ENCODE measurements at places on chromosomes 1 and 21.

DNA sequence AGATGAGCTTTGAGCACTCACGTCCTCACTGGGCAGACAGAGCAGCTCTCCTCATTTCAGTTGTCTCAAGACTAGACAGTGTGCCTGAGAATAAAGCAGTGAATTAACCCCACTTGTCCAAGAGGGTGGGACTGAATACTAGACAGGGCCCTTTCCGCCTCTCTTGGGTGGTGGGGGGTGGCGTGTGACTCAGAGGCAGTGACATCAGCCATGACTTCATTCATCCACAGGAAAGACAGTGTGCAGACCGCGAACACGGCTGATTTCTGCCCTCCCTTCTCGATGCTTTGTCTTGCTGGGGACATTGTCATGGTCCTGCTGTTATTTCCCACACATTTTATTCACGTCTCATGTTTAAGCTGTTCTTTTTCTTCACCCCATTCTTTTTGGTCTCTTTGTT, 64.9 kb downstream of the FGGY start:
- DNase-seq, result no peak

DNA sequence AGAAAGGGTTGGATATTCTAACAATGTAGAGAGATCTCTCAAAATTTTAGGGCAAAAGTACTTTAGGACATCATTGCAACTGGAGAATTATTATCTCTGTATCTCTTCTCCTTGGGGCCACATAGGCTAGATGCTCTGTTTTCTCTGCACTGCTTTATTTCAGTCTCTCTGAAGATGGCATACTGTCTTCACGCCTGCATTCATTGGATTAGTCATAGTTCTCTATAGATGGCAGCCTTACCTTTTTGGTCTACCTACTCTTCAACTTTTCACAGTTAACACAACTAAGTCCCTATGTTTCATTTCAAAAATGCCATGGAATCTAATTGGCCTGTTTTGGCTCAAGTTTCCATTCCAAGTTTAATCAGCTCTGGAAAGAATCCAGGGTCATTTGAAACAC, 1623.3 kb upstream of the B3GALT2 start:
- no peak for DNase-seq

- DNase-seq, result no peak
Observed at GRCh38 chr1:48469616-48470480, 2.2 kb downstream of the SPATA6 start.

DNA sequence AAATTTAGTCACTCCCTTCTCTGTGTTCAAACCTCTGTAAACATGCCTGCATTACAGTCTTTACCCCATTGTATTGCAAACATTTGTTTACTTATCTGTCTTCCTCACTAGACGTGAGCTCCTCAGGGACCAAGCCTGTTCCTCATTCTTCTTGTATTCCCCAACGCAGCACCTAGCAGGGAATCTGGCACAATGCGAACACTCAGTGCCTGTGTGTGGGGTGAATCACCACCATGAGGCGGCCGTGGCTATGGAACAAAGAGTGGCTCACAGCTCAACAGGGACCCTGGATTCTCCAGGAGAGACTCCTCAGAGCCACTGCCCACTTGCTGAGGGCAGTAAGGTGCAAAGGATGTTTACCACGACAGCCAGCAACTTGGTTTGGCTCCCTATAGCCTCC, 95.9 kb downstream of the DDX20 start:
- no peak for DNase-seq

GRCh38 chr21:7933923-7934322, 2587.5 kb upstream of the TPTE start:
- no peak for DNase-seq

DNA sequence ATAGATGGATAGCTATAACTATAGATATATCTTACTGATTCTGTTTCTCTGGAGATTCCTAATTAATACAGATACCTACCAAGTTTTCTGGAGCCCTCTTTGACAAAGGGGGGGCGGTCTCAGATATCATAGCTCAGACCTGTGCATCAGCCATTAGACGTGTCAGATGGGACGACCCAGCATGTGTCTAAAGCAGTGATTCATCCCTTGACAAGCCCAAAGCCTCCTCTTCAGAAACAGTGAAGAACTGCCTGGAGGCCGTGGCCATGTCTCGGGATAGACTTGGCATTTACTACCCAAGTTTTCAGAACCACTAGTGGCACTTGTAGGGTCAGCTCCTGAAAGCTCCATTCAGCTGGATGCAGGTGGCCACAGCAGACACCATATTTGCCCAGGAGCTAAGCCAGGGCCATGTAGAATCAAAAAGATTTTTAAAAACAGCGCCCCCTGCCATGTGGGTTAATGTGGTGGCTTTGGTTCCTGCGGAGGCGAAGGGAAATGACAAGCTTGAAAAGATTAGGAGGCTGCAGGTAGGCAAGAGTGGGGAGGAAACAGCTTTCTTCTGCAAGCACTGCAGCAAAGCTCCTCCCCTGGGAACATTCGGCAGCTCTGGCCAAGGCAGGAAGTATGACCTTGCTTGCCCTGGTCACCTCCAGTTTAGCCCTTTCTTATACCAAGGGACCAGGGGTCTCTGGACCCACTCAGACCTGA, 82.2 kb downstream of the FBXO2 start:
- no peak for DNase-seq

DNA sequence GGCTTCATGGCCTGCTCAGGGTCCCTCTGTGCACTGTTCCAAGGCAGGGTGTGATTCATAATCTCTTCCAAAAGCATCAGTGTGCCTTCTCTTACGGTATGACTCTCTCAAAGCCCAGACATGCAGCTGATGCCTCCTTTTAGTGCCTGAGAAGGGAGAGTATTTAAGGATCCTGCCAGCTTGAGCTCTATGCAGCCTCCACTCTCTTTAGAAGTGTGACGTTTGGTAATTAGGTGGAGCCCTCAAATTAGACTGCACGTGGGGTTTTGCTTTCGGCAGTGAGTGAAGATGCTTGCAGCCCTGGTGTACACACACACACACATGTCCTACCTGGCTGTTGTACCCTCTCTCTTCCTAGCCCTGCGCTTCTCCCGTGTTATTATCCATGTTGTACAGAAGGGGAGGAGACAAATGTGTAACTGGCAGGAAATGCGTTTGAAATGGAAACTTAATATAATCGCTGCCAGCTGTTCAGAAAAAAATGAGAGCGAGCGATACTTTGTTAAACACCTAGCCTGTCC, 2.6 kb upstream of the C1orf174 start:
- no peak for DNase-seq

- DNase-seq, result no peak
Observed at GRCh38 chr1:209542585-209542984, 40.9 kb upstream of the CAMK1G start.

DNA sequence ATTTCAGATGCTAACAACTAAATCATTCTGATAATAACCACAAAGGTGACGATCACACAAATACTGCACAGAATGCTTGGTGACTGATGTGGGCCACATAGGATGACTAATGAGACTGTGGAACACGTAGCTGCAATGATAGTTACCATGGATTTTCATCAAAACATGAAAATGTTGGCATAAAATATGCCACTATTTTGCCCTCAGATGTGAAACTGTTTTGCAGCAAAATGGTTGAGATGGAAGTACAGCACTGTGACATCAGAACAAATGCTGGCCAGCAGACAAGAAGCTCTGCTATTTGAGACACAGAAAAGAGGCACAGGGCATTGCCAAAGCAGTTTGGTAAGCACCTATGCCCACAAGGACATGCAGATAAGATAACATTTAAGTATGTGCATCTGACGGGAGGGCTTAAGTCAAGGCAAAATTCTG, 83.8 kb downstream of the NIBAN1 start:
- peak; percentile 16 for DNase-seq

GRCh38 chr1:87052400-87052799, 138.0 kb downstream of the HS2ST1 start:
- no peak for DNase-seq

- no peak for DNase-seq
Observed at GRCh38 chr21:33561373-33561772, 18.5 kb downstream of the SON start.

GRCh38 chr1:48848035-48848434, 71.3 kb upstream of the BEND5 start:
- DNase-seq, result no peak

- DNase-seq, result no peak
Observed at GRCh38 chr1:32783851-32784250, 33.3 kb downstream of the YARS1 start.

- peak; percentile 26 for DNase-seq
Observed at GRCh38 chr1:145926686-145927062, 610 bp downstream of the RBM8A start.

DNA sequence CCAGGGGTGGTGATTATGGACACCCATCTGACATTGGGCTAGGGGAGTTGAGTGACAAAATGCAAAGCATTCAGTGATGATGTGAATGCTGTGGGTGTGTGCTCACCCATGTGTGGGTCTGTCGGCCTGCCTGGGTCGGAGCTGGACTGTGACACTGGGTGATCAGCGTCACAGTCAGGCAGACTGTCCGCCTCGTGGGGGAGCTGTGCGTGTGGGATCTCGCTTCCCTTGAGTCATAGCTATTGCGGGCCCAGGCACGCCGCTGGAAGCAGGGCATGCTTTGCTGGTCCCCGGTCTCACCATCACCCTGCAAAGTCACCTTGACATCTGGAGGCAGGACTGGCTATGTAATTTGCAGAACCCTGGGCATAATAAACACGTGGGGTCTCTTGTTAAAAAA, 156.9 kb upstream of the IGSF21 start:
- no peak for DNase-seq

- DNase-seq, result no peak
Observed at GRCh38 chr1:110976089-110976488, 12.4 kb upstream of the LRIF1 start.

DNA sequence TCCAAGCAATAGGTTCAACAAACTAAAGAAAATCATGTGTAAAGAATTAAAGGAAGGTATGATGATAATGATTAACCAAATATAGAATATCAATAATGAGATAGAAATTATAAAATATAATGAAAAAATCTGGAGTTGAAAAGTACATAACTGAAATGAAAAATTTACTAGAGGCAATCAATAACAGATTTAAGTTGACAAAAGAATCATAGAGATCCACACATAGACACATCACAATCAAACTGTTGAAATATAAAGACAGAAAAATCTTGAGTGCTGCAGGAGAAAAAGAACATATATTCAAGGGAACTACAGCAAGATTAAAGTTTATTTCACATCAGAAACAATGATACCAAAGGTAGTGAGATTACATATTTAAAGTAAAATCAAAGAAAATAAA, 63.7 kb downstream of the RNASEL start:
- DNase-seq, result no peak

GRCh38 chr1:226474443-226475141, 66.7 kb upstream of the PARP1 start:
- no peak for DNase-seq

GRCh38 chr1:175116210-175116798, 48.7 kb downstream of the TNN start:
- DNase-seq, result no peak

DNA sequence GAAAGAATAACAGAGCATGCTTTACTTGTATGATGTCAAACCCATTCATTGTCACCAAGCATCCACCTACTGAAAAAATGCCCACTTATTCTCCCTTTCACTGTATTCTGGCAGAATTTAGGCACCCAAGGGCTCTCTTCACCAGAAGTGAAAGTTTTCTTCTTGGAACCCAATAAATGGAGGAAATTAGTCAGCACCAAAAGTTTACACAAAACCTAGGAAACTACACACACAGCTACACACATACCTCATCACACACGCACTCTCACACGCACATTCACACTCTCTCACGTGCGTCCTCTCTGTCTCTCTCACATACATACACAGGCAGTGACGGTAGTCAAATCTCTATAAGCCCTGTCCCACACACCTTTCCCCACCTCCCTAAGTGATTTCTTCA, 37.6 kb downstream of the MCOLN2 start:
- DNase-seq, result no peak

GRCh38 chr1:248910761-248911160, 4.7 kb downstream of the PGBD2 start:
- DNase-seq, result no peak

DNA sequence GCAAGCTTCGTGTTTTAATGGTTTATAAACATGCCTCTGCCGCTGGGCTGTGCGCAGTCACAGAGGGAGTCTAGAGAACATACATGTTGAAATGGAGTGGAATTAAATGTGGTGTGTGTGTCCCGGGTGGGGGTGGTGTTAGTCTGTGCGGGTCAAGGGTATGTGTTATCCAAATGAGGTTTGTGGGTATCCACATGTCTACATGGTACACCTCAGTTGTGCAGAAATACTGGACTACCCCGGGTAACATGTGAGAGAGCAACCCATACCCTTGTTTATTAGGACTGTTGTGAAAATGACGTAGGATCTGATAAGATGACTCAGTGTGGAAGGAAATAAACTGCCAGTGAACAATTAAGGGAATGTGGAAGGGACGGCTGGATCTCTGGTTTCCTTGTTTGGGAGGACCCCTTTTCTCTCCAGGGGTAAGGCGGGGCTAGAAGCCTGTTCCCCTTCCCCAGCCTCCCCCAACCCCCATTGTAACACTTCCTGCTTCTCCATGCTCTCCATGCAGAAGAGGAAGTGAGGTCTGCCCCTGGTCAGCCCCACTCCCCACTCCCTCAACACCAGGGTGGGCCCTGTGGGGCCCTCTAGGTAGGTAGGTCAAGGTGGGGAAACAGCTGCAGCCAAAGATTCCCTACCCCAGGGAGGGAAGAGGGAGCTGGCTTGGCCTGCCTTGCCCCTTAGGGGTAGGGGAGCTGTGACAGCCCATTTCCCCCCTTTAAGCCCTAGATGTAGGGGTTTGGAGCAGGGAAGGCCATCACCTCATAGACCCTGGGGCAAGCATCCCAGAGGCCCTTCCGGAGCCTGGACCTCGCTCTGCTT, 690 bp downstream of the EPS8L3 start:
- no peak for DNase-seq

DNA sequence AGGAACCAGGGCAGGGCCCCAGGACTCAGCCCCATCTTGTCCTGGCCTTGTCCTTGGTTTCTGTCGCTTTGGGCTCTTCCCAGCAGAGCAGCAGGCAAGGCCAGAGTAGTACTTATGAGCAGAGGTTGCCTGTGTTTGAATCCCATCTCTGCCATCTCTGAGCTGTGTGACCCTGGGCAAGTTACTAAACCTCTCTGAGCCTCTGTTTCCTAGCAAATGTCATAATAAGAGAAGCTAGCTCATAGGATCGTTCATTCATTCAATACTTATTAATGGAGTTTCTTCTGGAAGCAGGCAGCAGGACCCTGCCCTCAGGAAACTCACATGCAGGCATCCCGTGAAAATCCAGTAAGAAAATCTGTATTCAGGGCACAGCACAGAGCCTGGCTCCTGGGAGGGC, 84.3 kb downstream of the FBXO2 start:
- no peak for DNase-seq

DNA sequence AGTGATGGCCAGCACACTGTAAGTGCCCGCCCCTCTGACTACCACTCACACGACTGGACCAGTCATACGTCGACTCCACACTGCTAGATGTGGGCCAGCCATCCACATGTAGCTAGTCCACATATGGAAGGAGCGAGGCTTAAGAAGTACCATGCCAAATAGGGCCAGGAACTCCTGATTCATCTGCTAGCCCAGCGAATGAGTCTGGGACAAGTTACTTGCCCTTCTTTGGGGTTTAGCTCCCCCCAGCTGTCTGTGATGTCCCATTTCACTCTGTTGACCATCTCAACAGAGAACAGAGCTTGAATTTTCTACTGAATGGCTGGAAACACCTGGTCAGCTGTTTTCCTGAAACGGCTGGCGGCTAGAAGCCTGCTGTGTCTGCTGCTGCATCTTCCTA, 5.8 kb downstream of the CSRP1 start:
- no peak for DNase-seq

- no peak for DNase-seq
Observed at GRCh38 chr1:178548108-178548507, 35.2 kb downstream of the TEX35 start.

- DNase-seq, result no peak
Observed at GRCh38 chr1:88350648-88351047, 333.4 kb upstream of the PKN2 start.

All from activated CD8-positive, alpha-beta memory T cell treated with anti-CD3 and anti-CD28 coated beads for 4 hours (primary cell).